Activated CD4-positive, alpha-beta T cell treated with anti-CD3 and anti-CD28 coated beads for 24 hours (primary cell): ENCODE measurements at places on chromosomes 4 and X.

GRCh38 chrX:131783555-131784308 lies 239.4 kb upstream of the STK26 start:
- no peak for DNase-seq

DNA sequence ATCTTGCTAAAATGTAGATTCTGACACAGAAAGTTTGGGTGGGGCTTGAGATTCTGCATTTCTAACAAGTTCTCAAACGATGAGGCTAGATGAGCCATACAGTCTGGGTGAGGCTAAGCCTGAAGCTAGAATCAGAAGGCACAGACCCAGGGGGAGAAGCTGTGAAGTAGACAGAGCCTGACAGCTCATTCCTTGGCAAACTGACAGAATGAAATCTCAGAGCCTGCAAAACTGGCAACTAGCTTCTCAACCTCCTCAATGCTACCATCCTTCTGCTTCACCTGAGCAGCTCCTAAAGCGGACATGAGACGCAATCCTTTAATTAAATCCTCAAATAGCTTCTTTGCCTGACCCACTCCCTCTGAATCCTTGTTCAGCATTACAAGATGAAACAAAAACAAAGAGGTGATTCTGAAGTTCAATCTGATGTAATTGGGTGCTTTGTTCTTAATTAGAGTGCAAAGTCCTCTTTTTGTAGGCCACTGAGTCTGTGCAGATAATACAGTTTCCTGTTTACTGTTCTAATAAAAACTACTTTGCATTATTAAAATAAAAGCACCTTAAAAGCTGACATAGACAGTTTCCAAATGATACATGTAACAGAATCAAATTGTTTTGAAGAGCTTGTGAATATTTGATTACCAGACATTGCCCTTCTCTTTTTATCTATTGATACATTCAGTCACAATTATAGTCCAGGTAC lies 71.0 kb upstream of the BMP2K start:
- no peak for DNase-seq

GRCh38 chr4:59814402-59815010 lies 1385.6 kb upstream of the ADGRL3 start:
- no peak for DNase-seq

DNA sequence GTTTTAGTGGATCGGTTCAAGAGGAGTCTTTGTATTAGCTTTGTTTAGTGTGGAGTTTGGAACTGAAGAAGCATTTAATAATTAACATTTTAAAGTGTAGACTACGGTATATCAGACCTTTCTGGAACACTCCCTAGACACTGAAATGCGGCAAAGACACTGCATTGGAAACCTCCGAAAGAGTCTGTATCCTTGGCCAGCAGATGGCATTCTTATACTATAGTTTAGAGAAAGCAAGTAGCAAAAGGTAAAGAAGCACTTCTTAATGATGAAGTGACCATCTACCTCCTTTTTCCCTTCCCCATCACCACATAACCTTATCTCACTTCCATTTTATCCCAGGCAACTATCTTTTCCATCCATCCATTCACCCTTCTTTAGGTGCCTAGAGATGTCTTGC lies 7.6 kb downstream of the FABP2 start:
- peak; percentile 12 for DNase-seq

DNA sequence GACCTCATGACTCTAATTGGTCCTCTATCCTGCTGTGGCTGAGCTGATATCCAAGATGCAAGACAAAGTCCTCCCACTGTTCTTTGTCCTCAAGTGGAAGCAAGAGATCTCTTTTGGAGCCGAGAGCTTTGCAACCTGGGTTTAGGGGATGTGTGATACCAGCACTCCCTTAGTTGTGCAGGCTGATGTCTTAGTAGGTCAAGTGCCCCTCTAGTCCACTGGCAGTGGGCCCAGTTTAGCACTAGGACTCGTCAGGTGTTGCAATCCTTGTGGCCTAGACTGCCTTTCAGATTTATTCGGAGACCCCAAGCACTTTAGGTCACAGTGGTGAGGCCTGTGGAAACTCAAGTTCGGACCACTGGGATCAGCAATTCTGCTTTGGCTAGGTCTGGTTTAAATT lies 64.0 kb downstream of the GPRASP3 start:
- no peak for DNase-seq

- no peak for DNase-seq
Measured at GRCh38 chrX:119407681-119408080, 8.5 kb downstream of the SLC25A43 start.

GRCh38 chrX:96692454-96692853 lies 7.8 kb downstream of the DIAPH2 start:
- no peak for DNase-seq

GRCh38 chr4:2924765-2925301 lies 38.4 kb downstream of the NOP14 start:
- DNase-seq = no peak

DNA sequence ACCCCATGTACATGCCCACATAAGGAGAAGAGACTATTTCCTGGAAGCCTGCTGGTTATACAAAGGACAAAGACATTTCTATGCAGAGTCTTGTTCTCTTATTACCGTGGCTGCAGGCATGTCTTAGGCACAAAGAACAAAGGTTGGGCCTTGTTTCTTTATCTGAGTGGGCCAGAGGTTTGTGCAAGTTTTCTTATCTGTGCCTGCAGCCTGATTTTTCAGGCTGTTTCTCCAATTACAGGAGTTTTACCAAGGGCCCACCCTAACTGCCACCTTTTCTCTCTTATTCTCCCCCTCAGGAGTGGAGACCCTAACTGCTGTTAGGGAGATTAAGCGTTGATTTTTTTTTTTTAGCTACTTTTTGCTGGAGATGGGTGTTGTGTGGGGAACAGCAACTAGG lies 3.5 kb downstream of the TENT5D start:
- no peak for DNase-seq

GRCh38 chr4:185017964-185018772 lies at the start of gene HELT:
Gene HELT, plus strand, starts transcription at chr4:185018490. Its CDS starts 439 bp downstream, at chr4:185018929.
- DNase-seq = no peak

DNA sequence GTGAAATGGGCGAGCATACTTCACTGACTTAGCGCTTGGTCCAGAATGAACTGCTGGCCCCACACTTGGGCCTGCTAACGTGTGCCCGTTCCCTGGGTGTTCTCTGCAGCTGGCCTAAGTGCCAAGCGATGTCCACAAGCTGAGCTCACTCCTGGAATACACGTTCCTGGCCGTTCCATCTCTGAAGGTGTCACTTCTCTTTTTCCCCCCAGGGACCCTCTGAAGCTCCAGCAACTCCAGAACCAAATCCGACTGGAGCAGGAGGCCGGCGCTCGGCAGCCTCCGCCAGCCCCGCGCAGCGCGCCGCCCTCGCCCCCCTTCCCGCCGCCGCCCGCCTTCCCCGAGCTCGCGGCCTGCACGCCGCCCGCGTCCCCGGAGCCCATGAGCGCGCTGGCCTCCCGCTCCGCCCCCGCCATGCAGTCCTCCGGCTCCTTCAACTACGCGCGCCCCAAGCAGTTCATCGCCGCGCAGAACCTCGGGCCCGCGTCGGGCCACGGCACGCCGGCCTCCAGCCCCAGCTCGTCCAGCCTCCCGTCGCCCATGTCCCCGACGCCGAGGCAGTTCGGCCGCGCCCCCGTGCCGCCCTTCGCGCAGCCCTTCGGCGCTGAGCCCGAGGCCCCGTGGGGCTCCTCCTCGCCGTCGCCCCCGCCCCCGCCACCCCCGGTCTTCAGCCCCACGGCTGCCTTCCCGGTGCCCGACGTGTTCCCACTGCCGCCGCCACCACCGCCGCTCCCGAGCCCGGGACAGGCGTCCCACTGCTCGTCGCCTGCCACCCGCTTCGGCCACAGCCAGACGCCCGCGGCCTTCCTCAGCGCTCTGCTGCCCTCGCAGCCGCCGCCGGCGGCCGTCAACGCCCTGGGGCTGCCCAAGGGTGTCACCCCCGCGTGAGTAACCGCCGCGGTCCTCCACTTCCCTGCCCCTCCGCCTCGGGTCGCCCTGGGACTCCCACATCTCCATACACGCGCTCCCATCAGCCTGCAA lies 132.3 kb downstream of the CBR4 start:
- DNase-seq = peak; percentile 2

- DNase-seq = no peak
Measured at GRCh38 chr4:27946799-27947198, 1086.2 kb downstream of the STIM2 start.

- DNase-seq = no peak
Measured at GRCh38 chr4:72791054-72791453, 222.0 kb upstream of the ADAMTS3 start.

DNA sequence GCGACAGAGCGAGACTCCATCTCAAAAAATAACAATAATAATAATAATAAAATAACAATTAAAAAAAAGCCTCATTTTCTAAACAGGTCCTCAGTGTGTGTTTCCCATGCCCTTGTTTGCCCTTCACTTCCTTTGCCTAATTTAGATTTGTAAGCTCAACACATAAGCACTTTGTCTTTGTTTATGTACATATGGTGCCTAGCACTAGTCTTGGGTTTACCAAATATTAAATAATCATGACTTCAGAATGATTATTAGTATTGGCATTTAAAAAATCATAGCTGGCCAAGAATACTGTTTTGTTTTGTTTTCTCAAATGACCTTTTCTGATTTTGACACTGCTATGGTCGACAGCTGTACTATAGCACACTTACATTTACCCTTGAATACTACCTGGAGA lies 6.4 kb upstream of the RAPGEF2 start:
- no peak for DNase-seq

DNA sequence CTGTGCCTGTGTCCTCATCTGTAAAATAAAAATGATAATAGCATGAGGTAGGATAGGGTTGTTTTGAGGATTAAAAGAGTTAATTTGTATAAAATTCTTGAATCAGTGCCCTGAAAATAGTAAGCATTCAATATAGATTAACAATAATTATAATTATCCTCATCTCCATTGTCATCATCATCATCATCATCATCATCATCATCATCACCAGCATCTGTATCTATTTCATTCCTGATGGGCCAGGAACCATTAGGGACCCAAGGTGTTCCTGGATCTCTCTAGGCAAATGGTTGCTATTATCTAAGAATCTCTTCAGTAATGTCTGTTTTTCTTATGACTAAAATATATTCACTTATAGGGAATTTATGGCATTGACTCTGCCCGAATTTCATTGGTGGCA lies 31.6 kb downstream of the RASSF6 start:
- DNase-seq = no peak

GRCh38 chrX:139720136-139720535 lies 12.2 kb upstream of the MCF2 start:
- no peak for DNase-seq

DNA sequence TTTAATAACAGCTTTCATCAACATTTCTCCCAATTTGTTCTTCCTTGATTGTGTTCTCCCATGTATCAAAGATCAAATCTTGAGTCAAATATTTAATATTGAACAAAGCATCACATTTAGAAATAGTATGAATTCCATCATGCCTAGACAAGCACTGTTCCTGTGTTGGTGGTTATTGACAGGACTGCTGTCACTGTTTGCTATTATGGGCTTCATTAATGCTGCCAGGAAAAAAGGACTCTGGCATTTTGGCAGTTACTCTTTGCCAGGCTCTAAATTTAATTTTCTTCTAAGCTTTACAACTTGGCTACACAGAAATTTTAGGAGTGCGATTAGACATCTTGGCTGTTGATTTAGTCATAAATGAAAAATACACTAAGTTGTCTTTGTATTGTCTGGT lies 295.9 kb upstream of the NRK start:
- no peak for DNase-seq

GRCh38 chr4:184097241-184097605 lies 120.5 kb downstream of the ENPP6 start:
- DNase-seq = peak; percentile 11

DNA sequence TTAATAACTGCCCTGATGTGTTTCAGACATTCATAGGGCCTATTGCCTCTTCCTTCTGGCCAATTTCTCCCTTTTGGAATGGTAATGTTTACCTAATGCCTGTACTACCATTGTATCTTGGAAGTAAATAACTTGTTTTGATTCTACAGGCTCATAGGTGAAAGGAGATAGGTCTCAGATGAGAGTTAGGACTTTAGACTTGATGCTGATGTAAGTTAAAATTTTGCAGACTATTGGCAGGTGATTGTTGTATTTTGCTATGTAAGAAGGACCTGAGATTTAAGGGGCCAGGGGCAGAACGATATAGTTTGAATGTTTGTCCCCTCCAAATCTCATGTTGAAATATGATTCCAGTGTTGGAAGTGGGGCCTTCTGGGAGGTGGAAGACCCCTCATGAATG lies 215.5 kb downstream of the SLC39A8 start:
- DNase-seq = no peak

DNA sequence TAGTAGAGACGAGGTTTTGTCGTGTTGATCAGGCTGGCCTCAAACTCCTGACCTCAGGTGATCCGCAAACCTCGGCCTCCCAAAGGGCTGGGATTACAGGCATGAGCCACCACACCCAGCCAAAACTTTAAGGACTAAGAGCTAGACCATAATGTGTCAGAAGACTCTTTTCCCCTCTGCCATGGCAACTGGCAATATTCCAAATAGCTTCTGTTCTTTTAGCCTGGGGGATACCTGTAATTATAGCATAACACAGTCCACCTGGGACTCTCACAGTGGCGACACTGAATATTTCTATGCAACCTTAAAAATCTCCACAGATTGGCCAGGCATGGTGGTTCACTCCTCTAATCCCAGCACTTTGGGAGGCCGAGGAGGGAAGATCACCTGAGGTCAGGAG lies 45.5 kb upstream of the RBM47 start:
- DNase-seq = no peak

- DNase-seq = no peak
Measured at GRCh38 chr4:56863441-56864139, 42.1 kb upstream of the SPINK2 start.
